Left forelimb (tissue), 1 donor: ENCODE measurements at places on chromosomes 7 and 10.

DNA sequence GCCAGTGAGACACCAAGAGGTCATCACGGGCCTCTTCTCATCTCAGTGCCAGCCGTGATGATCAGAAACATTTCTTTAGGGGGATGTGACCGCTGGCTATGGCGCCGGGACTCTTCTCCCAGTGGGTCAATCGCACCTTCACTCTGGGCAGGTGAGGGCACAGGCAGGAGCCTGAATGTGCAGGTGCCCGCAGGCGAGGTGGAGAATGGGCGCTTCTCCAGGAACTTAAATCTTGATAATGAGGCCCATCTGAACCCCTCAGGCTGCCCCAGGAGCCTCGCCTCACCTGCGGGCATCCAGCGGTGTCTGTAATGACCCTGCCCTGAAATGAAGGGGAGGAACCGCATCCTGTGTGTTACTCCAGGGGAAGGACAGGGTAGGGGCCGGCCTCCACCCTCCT lies 204.7 kb downstream of the ADARB2 start:
- DNase-seq, result no peak

- DNase-seq, result no peak
Measured at GRCh38 chr10:120735773-120736371, 115.3 kb upstream of the WDR11 start.

GRCh38 chr10:25112016-25112415 lies 62.8 kb upstream of the GPR158 start:
- DNase-seq, result no peak

GRCh38 chr10:57657164-57657765 lies 610.4 kb downstream of the IPMK start:
- DNase-seq, result no peak

- DNase-seq, result no peak
Measured at GRCh38 chr7:36661135-36661840, 63.0 kb downstream of the AOAH start.

DNA sequence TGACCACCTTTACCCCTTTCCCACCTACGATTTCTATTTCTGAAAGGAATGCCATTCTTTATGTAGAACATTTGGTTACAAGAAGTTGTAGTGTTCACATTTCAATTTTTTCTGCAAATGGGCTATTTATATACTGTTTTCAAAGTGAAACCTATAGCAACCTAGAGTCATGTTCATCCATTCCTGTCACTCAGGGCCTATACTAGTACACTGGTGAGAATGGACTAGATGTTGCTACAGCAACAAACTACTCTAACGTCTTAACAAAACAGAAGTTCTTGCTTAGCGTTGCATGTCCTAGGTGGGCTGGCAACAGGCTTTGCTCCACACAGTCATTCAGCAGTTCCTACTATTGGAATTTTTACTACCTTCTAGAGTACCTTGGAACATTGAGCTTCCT lies 16.3 kb downstream of the CASD1 start:
- no peak for DNase-seq

GRCh38 chr10:120375666-120376065 lies 81.4 kb upstream of the PLPP4 start:
- no peak for DNase-seq

- no peak for DNase-seq
Measured at GRCh38 chr7:141722529-141722928, 14.4 kb downstream of the WEE2 start.

DNA sequence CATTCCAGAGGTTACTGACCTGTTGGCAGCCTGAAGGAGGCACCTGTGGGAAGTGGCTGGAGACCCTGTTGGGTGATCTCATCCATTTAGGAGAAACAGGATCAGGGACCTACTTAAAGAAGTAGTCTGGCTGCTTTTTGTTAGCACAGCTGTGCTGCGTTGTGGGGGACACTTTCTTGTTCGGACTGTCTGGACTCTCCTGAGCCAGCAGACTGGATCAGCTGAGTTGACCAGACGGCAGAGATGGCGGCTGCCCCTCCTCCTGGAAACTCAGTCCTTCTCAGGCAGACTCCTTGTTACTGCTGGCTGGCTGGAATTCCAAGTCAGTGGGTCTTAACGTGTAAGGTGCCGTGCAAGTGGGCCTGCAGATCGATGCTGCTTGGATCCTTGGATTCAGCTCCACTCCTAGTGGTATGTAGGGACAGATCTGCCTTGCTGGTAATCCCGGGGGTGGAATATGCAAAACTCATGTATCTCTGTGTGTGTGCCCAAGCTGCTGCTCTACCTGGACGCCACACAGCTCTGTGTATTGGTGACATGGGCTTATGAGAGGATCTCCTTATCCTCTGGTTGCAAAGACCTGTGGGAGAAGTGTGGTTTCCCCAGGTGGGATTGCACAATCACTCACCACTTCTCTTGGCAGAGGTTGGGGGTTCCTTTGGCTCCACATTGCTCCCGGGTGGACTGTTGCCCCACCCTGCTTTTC lies 87.3 kb downstream of the CCSER2 start:
- no peak for DNase-seq

DNA sequence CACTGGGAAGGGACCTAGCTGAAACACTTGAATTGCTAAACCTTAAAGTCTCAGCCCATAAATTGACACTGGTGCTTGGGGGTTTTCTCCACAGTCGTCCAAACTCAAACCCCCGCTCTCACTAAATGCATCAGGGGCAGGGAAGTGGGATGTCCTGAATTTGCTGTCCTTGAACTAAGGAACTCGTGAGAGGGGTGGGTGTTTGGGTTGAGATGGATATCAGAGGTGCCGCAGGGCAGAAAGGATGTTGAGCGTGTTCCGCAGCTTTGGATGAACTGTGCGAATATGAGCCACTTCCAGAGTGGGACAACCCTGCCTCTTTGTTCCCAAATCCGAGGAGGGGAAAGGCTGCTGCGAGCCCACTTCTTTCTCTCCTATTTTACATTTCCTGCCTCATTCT lies 90.3 kb upstream of the LYZL2 start:
- no peak for DNase-seq

DNA sequence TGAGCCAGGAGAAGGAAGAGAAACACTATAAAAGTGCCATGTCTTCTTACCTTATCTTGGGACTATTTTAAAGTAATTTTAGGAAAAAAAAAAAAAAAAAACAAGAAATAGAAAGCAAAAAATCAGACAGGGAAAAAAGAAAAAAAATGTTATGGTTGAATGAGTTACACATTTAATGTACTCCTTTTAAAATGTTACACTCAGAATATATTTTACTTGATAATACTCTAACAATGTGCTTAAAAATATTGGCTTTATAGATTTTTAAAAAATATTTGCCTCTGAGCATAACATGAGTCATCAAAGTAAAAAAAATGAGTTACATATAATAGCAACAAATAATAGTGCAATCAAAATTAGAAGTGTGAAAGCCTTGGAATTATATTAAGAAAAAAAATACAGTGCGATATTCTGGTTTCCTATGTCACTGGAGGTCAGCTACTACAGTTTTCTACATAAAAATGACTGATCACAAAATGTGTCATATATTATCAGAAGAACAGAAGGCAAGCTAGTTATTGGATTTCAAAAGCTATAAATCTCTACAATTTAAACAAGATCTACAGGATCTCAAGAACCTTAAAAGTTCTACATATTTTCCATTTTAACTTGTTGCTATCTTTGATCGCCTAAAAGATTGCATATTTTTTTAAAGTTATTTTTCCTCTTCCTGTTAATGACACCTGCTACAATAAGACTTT lies 231.1 kb upstream of the CCDC6 start:
- no peak for DNase-seq

DNA sequence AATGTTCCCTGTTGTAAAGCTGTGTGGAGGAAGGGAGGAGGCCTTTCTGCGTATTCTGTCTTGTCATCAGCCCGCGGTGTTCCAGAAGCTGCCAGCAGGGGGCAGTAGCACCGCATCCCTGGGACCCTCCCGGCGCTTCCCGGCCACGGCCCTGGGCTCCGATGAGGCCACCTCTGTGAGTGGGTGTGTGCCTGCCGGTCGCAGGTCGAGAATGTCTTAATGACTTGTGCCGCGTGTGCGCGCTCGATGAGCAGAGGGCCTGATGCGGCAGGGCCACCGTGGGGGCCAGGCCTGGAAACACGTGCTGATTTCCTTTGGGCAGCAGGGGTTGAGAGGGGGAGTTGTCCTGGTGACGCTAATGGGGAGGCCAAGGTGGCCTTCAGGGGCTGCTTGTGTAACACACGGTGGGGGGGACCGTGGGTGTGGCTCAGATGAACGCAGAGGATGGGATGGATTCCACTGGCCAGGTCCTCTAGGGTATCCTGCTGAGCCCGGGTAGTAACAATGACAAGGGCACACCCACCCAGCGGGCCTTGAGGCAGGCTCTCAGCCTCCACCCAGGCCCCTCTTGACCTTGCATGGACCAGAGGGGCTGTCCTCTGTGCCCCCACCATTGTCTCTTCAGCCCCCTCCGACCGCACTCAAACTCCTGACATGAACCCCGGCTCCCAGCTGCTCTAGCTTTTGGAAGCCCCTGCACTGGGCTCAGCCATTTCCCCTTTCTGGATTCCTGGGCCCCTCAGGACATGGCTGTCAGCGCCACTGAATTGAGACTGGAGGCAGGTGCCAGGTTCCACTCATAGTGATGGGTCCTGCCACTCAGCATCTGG lies 135.9 kb upstream of the PODXL start:
- no peak for DNase-seq

DNA sequence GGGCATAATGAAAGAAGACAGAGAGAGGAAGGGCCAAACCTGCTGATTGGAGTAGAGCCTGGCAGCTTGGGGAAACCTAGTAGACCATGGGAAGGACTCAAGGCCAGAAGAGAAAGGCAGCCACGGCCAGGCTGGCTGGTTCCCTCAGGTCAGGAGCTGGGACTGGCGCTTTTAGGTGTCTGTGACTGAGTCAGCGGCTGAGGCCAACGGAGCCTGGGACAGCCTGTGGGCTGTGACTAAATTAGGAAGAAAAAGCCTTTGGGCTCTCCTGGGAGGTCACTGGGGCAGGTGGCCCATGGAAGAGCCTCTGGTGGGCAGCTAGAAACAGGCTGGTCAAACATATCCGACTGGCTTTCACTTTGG lies 108.9 kb upstream of the PDCD4 start:
- DNase-seq, result no peak

DNA sequence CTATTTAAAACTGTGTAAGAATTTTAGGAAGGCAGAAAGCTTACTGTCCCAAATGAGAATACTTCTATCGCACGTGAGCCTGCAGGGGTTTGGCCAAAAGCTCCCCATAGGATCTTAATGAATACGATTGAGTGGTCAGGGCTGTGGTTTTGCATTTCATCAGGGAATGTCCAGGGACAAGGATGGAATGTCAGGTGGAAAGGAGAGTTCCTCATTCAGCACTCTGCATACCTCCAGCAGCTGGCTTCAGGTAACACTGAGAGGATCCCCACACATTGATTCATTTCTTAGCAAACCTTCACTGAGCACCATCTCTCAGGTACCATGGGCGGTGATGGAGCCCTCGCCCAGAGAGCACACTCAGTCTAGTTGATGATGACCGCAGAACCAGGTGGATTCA lies 27.2 kb downstream of the ANK3 start:
- DNase-seq, result no peak

GRCh38 chr7:108290459-108291151 lies 160.4 kb upstream of the LAMB4 start:
- DNase-seq, result no peak

DNA sequence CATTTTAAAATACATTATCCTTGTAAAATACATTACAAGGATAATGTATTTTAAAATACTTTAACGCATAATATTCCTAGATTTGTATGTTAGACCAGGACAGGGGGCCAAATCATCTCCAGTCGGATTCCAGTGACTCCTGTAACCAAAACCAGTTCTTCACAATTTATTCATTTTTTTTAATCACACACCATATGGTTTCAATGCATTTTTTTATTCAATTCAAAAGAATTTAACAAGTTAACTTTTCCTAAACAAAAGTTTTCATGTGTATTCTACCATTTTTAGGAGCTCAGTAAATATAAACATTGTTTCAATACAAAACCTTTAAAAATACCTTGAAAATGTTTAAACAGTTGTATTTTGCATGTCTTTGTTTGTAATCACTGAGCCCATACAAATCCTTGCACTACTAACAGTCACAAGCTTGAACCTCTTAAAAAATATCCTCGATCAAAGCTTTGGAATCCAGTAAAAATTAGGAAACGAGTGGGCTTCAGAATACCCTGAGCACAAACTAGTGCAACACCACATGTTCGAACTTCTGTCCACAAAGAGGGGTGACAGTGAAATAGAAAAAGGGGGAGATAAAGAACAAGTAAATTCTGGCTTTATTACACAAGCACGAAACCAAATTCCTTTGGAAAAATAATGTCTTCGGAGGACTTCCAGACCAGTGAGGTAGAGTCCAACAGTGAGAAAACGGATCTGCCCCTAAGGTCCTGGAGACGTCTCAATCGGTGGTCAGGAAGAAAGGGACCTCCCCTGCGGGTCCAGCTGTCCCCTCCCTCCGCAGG lies 1.6 kb downstream of the CCDC71L start:
- no peak for DNase-seq

DNA sequence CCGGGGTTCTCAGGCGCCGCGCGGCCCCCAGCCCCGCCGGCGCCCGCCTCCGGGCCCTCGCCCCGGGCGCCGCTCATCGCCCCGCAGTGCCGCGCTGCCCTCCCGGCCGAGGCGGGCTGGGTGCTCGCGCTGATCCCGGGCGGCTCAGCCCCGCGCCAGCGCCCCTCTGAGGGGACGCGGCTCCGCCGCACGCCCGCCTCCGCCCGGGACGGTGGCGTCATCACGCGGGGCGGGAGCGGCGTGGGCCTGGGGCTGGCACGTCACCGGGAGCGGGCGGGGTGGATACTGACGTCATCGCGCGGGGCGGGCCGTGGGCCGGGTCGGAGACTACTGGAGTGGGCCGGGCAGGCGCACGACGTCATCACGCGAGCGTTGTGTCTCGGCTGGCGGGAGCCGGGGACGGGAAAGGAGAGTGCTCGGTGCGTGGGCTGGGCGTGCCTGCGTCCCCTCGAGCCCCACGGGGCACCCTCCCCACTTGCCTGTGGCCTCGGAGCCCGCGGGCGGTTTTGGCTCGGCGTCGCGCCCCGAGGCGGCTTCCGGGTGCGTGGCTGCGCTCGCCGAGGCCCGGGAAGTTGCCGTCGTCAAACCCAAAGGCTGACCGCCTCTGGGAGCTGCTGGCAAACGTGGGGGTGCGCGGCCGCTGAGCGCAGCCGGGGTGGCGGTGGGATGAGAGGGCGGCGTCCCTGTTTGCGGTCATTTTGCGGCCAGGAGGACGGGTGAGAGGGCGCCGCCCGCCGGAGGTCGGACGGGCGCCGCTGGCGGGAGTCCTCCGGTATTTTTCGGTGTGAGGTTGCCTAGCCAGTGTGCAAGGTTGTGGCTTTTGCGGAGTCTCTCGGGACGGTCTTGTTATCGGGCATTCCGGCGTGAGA lies at the start of gene ESYT2:
TSS of gene ESYT2 (minus strand) at position 168 of the 869 bp plus-strand sequence. CDS start at position 77, 91 bp downstream.
- DNase-seq, result peak; percentile 100

GRCh38 chr10:24642921-24643678 lies 80.6 kb downstream of the ARHGAP21 start:
- DNase-seq, result no peak

DNA sequence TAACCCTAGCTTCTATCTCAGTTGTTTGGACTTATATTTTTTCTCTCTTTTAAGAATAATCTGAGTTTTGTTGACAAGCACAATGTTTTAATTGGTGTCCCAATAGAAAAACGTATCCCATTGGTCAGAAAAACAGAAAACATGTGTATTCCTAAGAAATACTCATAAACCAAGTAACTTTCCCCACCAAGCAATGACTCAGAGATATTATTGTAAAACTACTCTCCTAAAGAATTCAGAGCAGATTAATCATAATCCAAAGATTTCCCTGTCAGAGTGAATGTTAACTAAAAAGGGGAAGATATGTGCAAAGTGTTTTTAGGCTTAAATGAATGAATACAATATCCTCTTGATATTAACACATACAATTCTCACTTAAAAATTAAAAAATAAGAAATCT lies 29.4 kb upstream of the MBL2 start:
- DNase-seq, result no peak
